ENCODE measurements at places on chromosomes 1 and 21.

DNA sequence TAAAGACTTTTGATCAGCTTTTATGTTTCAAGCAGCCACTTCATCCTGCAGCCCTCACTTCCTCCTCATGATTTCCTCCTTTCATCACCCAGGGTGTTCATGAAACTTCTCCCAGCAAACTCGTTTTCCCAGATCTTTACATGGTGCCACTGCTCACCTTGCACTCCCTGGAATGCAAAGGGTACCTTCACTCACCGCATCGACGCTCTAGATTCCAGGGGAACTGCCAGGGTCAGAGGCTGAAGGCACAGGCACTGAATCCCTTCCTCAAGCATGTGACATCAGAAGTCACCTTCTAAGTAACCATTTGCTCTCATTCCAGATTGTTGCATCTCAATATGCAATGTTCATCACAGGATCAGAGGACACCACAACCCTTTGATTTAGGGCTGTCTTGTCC is 82.8 kb downstream of the PRKAB2 start:
- DNase-seq, result no peak

DNA sequence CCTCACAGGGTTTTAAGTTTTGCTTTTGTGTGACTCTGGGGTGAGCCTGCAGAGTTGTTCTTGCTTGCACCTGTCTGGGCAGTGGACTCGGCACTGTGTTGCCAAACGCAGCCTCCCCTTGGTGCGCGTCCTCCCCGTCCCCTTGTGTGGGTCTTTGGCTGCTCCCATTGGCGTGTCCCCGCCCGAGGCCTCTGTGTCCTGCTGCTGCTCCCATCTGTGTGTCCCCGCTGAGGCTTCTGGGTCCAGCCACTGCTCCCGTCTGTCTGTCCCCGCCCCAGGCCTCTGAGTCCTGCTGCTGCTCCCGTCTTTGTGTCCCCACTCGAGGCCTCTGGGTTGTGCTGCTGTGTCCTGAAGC is 62.8 kb downstream of the PCNT start:
- DNase-seq, result no peak

- no peak for DNase-seq
Measured at GRCh38 chr1:206679738-206680211, 4.9 kb upstream of the MAPKAPK2 start.

GRCh38 chr1:85318217-85318616 is 41.8 kb upstream of the BCL10 start:
- no peak for DNase-seq

DNA sequence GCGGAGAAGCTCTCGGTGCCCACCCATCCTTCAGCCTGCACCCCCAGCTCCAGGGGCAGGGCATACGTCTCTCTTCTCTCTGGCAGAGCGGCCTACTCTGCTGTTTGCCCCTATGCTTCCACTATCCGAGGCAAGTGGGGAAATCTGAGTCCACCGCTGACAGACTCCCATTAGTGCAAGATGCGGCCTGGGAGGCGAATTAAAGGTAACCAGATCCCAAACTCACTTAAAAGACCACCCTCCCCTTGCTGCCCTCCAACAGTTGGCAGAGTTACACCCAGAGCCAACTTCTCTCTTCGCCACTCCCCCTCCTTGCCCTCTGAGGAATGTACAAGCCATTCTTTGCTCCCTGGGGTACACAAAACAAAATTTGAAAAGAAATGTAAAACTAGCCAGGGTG is 6.4 kb downstream of the FOXD3 start:
- no peak for DNase-seq

GRCh38 chr1:201414051-201414738 is 7.3 kb downstream of the TNNI1 start:
- DNase-seq, result no peak

GRCh38 chr1:39754906-39755504 is 16.1 kb downstream of the OXCT2 start:
- no peak for DNase-seq

GRCh38 chr1:109812691-109813393 is 49.1 kb upstream of the EPS8L3 start:
- DNase-seq, result no peak

DNA sequence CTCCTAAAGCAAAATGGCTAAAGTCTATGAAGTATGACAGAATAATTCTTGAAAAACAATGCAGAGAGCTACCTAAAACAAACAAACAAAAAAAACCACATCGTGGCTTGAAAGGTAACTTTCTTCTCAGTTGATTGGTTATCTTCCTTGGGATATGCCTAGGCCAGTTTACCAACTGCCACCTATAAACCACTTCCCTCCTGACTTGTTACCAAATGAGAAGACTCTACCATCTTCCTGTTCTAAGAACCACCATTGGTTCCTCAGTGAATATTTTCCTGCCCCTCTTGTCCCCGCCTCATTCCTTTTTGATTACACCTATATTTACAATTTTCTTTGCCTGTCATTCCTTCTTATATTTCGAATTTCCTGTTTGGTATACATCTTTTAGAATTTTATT is 336.6 kb downstream of the SIPA1L2 start:
- no peak for DNase-seq

GRCh38 chr1:151943591-151943990 is 34.3 kb upstream of the THEM4 start:
- no peak for DNase-seq

DNA sequence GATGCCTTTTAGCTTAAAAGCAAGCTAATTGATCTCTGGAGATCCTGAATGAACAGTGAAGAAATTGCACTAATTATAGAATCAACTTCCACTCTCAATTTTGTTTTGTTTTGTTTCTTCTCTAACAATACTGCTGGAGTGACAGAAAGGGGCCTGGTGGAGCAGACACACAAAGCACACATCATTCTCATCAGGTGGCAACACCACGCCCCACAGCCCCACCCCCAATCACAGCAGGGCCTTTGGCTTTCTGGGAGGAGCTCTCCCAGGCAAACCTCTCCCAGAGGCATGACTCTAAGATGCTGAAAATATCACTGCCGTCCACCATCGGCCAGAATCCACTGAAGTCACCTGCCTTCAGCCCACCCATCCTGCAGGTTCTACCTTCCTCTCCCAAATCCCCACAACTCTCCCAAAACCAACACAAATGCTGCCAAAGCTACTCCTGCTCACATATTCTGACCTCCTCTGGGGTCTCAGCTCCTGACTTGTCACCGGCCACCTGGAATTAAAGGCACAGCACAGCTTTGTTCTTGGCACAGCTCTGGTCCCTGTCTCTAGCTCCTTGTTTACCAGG is 120.7 kb downstream of the GRIK3 start:
- no peak for DNase-seq

- DNase-seq, result no peak
Measured at GRCh38 chr1:101506541-101507164, 269.8 kb downstream of the S1PR1 start.

DNA sequence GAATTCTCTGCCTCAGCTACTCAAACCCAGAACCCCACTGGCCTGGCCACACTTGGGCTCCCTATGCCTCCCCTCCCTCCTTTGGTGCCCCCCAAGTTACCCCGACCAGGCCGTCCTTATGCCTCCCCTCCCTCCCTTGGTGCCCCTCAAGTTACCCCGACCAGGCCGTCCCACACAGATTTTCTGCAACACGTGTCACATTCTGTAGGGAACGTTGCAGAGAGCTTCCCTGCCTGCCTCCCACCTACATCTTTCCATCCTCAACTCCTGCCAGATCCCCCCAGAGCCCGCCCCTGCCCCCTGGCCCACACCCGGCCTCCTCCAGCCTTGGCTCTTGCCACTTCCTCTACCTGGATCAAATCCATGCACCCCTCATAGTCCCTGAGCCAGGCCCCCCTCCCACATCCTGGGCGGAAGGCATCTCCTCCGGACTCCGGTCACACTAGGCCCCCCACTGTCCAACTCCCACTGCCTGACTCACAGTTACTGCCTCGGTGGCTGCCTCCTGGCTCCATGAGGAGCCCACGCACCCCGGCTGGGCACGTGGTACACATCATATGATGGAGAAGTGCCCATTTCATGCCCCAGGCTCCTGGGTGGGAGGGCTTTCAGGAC is 41.2 kb downstream of the KCNAB2 start:
- DNase-seq, result no peak

DNA sequence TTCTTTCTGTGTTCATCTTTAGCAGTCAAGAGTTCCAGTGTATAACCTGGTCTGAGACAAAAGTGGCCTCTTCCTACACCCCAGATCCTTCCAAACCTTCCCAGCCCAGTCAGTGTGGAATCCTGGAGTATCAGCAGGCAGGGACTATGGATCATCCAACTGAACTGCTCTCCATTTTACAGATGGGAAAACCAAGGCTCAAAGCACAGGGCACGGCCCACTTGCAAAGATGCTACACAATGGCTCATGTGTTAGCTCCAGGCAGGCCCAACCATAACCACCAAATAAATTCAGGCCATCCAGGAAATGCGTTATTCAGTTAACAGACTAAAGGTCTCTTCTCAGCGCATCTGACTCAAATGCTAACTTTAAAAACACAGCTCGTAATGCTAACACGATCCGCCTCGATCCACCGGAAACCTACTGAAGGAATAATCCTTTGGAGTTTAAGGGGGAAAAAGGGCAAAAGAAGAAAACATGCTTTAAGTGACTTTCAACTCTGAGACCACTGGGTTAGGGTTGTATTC is 7.1 kb downstream of the GLIS1 start:
- no peak for DNase-seq

GRCh38 chr1:54464477-54465146 is 58.4 kb upstream of the SSBP3 start:
- no peak for DNase-seq

DNA sequence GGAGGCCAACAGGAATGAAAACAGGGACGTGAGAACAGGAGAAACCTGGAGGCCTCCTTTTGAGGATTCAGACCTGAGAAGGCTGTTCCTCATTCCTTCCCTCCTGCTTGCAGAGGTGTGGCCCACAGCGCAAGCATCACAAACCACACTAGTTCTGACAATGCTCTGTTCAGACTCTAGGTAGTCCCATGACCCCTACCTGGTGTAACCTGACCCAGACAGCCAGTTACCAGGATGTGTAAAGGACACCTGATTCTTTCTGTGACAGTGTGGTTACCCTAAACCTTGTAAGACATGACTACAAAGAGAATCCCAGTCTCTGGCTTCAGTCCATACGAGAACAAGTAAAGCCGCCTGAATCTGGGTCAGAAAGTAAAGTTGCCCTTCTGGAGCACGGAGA is 3.2 kb downstream of the MECR start:
- DNase-seq, result no peak

DNA sequence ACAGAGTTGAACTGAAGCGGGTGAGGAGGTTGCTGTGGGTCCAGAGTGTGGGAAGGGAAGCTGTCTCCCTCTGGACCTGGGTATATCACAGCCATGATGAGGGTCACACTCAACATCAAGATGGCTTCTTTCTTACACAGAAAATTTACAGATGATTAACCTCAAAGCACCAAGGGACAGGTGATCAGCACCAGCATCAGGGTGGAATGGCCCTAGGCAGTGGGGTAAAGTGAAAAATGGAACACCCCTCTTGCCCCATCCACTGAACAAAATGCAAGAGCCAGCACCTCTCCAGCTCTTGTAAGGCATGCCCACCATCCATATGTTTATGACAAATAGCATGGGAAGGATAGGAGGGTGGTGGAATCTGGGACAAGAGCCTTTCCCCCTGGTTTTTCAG is 40.3 kb downstream of the HSD3B1 start:
- DNase-seq, result no peak

DNA sequence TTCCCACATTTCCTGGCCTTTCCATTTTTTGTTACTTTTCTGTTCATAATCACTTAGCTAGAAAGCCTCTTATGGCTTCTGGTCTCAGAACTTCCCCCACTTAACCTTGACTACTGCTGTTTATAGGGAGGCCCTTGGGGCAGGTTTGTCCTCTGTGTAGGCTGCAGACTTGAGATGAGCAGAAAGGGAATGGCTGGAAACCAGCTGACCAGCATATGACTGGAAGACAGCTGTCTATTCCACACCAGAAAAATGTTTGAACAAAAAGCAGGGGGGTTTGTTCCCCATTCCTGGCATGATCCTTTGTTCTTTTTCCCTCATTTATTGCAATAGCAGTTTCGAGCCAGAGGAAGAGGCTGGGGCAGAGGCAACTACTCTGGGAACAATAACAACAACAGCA is 4.9 kb upstream of the SH3D21 start:
- DNase-seq, result no peak

GRCh38 chr1:60731321-60731720 is 351.0 kb upstream of the NFIA start:
- no peak for DNase-seq

GRCh38 chr1:59903141-59903754 is 23.3 kb downstream of the CYP2J2 start:
- DNase-seq, result no peak

DNA sequence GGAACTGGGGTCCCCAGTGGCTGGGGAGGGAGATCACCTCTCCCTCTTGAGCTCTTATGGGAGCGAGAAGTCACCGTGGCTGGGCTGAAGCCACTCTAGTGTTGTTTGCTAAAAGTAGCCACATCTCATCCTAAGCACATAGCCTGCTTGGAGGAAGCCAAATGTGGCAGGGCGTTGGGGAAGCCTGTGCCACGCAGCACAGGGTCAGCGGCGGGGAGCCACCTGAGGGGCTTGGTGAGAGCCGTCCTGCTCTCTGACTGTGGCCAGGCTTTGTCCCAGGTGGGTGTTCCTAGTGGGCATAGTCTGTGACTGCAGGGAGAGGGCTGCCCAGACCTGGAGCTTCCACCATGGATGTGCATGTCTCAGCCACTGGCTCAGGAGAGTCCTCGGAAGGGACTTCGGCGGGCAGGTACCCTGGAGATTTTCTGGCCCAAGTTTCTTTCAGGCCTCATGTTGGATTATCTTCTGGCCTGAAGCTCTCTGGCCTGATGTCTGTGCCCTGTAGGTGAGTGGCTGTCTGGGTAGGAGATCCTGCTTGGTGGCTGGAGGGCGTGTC is 38.9 kb downstream of the MORN1 start:
- no peak for DNase-seq

- DNase-seq, result no peak
Measured at GRCh38 chr1:242017580-242018233, 18.8 kb upstream of the MAP1LC3C start.

- DNase-seq, result no peak
Measured at GRCh38 chr1:222815440-222815765, 564 bp downstream of the DISP1 start.

DNA sequence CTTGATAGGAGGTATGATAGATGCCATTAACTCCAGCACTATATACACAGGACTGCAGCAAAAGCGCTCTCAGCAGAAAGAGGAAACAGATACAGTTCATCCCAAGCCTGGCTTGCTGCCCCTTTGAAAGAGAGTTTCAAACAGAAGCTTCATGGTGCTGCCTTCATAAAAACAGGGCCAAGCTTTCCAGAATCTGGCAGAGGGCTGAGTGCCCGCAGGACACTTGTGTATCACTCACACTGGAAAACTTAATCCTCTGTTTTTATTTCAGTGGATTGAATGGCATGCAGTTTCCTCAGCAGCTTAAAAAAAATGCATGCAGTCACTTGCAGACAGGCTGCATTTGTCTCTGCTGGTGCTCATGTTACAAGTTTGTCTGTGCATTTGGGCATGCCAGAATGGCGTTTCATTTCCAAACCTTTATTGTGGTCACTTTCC is 40.4 kb downstream of the KCNJ15 start:
- DNase-seq, result no peak

GRCh38 chr21:25688275-25689155 is 46.2 kb downstream of the ATP5PF start:
- no peak for DNase-seq

GRCh38 chr1:51621161-51621560 is 4.3 kb downstream of the OSBPL9 start:
- no peak for DNase-seq

GRCh38 chr1:167582064-167582463 is 28.5 kb upstream of the CREG1 start:
- DNase-seq, result no peak
